Epithelial cell of proximal tubule (primary cell): ENCODE measurements at places on chromosomes 11 and 22.

DNA sequence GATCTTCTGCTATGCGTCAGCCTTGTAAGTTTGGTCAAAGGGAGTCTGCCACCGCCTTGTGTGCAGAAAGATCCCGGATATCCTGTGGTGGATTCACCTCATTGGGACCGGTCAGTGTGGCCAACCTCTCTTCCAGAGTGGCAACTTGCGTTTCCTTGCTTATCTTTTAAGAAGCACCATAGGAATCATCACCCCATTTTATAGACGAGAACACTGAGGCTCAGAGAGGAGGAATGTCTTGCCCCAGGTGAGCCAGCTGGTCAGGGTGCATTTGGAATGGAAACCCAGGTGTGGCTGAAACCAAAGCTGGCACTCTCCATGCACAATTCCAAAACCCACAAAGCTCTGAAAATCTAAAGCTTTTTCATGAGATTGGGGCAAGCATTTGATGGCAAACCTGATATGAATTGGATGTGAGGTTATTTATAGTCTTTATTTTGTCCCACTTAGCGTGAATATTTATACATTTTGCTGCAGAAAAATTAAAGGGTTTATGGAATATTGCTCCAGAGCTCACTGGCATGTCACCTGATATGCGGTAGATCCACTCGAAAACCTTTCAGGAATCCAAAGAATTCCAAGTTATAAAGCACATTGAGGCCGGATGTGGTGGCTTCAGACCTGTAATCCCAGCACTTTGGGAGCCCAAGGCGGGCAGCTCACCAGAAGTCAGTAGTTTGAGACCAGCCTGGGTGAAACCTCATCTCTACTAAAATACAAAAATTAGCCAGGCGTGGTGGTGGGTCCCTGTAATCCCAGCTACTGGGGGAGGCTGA, 12.1 kb upstream of the EIF3D start:
- DNase-seq = no peak

DNA sequence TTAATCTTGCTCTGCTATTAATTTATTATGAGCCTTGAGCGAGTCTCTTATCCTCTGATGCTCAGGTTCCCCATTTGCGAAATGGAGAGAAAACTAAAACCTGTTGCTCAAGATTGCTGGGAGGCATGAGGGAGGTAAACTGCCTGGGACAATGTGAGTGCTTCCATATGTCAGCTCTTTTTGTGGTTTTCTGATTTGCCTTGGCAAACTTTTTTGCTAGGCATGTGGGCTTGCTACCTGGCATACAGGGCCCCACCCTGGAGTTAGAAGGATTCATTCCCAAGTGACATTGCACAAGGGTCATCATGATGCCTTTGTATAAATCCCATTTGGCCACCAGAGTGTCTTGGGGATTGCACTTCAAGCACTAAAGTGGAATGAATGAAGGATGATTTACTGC, 22.4 kb downstream of the TSPAN18 start:
- DNase-seq = no peak

DNA sequence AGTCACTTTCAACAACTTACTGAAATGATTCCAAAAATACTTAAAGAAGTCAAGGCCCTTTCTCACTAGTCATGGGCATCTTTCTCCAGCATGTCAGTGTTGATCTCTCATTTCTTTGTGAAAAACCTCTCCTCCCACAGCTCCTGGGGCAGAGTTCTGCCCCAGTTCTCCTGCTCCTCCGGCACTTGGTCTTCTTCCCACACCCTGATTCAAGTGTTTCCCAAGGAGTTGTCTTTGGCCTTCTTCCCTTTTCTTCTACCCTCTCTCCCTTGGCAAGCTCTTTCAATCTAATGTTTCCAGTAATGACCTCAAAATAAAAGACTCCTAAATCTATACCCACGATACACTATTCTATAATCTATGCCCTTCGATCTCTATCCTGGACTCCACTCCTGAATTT, 42.1 kb upstream of the CCDC34 start:
- no peak for DNase-seq

- no peak for DNase-seq
These were observed 94.9 kb downstream of the APOL5 start for GRCh38 chr22:35812600-35812999.

DNA sequence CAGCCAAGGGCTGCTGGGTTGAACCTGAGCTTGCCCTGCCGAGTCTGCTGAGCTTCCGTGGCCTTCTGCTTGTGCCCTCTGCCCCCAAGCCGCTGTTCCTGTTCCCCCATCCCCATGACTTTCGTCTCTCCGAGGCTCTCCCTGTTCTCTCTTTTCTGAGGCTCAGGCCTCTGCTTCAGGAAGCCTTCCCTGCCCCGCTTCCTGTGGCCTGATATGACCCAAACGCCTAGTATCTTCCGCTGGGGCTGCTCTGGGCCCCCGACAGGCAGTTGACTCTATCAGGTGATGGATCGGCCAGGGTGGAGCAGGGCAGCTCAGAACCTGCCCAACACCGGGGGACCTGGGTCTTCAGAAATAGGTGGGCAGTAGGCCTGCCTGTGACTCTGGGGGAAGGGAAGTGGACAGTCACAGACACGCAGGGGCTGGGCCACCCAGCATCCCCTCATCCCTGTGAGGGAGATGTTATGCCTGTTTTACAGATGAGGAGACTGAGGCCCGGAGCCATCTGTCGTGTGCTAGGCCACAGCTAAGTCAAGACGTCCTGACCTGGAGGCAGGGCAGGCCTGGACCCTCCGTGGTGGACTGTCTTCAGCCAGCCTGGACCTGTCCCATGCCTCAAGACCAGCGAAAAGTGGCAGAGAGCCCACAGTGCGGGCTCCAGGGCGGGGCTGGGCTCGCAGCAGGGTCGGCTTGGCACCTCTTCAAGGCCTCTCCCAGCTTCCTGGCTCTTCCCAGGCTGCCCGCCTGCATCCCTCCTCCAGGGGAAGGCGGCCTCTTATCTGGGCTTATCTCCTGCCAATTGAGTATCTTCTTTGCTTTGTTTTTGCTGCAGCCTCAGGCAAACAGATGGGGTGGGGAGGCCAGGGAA, 16.2 kb downstream of the BAD start:
- no peak for DNase-seq

DNA sequence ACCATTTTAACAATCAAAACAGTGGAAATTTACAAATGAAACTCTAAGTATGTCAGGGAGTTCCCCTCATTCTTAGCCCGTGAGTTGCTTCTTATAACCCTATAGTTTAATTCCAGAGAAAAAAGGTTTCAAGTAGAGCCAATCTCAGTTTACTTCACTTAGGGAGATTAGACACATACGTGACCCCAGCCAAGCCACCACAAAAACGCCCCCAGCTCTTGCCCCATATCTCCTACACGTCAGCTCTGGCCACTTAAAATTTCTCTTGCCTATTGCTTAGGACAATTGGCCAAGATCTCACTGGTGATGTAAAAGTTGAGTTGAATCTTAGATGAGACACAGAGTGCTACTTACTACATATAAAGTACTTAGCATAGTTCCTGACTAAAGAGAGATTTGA, 166.4 kb downstream of the ETS1 start:
- DNase-seq = no peak

GRCh38 chr11:95968585-95968984, 44.7 kb upstream of the MTMR2 start:
- no peak for DNase-seq

- no peak for DNase-seq
These were observed 3.8 kb downstream of the YAP1 start for GRCh38 chr11:102114032-102114431.

- no peak for DNase-seq
These were observed 48.5 kb upstream of the MN1 start for GRCh38 chr22:27850000-27850521.

DNA sequence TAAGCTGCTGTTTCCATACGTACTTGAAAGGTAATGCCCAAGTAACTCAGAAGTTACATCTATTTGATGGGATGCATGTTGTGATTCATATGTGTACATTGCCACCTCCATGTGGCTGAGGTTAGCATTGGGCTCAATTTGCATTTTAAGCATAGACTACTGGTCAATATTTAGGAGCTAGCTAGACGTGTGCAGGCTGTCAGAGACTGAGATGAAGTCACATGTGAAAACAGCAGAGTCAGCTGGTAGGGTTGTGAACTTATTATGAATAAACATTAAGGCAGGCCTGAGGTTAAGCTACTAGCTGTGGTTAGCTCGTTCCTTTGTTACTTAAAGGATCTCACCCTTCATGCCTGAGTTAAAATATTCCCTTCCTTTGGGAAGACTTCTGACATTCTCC, 114.5 kb upstream of the MTNR1B start:
- no peak for DNase-seq

GRCh38 chr11:2814751-2815150, 70.8 kb downstream of the CDKN1C start:
- no peak for DNase-seq

- no peak for DNase-seq
These were observed 543.9 kb downstream of the OPCML start for GRCh38 chr11:132988411-132988810.

DNA sequence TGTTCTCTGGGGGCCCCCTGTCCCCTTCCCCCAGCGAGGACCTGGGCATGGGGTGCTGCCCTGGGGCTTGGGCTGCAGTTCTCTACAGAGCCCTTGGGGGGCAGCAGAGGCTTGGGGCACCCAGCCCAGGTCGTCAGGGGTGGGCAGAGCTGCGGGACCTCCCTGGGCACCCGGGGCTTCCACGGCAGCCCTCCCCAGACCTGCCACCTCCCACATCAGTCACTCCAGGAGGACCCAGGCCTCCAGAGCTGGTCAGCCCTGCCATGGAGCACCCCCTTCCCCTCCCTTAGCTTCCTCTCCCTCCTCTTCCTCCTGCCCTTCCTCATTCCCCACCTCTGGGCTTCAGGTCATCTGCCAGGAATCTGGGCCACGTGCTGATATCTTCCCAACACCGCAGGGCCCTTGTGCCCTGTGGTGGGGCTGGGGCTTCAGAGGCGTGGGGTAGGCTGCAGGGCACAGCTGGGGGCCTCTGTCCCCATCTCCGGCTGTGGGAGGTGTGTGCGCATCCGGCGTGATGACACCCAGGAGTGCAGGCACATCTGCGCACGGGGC, 5.8 kb downstream of the TSPAN4 start:
- no peak for DNase-seq

DNA sequence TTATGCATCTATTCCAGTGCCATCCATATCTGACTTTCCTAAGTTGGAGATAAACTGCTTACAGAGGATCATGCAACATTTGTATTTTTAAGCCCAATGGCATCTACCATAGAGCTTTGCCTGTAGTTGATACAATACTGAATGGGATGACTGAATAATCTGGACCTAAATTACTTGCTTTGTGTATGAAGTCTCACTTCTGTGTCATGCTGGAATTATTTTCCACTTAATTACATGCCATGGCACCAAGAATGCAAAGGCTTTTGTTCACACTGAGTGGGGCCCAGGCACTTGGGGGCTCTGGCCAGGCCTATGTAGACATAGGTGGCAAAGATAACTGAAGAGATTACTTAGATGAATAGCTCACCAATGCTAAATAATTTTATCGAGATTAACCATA, 51.6 kb downstream of the OPCML start:
- no peak for DNase-seq

GRCh38 chr22:45783021-45783420, 111.4 kb downstream of the ATXN10 start:
- no peak for DNase-seq

GRCh38 chr22:27100789-27101188, 443.4 kb downstream of the MIAT start:
- peak; percentile 18 for DNase-seq

- DNase-seq = no peak
These were observed 57.7 kb downstream of the SHANK2 start for GRCh38 chr11:71194710-71195109.

DNA sequence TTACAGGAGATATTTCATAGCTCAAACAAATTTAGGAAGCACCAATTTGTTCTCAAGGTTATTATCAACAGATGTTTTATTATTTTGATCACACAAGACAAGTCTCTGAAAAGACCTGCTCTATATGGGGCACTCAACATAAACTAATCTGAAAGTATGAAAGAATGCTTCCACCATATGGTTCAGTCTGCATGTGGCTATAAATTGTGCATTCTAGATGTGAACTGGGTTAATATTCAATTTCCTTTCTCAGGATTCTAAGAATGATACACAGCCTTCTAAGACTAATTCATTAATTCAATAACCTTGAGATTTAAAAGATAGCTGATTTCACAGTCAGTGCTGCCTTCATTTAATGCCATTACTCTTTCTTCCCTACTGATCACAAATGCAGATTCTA, 851.3 kb upstream of the CCDC90B start:
- no peak for DNase-seq

GRCh38 chr11:10494636-10495463, 39.8 kb downstream of the AMPD3 start:
- no peak for DNase-seq

- DNase-seq = no peak
These were observed 651.7 kb downstream of the NELL1 start for GRCh38 chr11:21321072-21321471.

DNA sequence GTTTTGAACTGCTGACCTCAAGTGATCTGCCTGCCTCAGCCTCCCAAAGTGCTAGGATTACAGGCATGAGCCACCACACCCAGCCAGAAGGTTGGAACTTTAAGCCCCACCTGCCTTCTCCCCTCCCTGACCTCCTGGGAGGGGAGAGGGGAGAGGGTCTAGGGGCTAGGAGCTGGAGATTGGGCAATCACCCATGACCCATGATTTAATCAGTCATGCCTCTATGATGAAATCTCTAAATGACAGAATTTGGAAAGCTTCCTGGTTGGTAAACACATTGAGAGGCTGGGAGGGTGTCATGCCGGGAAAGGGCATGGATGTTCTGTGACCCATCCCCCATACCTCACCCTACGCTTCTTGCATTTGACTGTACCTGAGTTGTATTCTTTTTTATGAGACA, 17.1 kb upstream of the TFIP11 start:
- no peak for DNase-seq

DNA sequence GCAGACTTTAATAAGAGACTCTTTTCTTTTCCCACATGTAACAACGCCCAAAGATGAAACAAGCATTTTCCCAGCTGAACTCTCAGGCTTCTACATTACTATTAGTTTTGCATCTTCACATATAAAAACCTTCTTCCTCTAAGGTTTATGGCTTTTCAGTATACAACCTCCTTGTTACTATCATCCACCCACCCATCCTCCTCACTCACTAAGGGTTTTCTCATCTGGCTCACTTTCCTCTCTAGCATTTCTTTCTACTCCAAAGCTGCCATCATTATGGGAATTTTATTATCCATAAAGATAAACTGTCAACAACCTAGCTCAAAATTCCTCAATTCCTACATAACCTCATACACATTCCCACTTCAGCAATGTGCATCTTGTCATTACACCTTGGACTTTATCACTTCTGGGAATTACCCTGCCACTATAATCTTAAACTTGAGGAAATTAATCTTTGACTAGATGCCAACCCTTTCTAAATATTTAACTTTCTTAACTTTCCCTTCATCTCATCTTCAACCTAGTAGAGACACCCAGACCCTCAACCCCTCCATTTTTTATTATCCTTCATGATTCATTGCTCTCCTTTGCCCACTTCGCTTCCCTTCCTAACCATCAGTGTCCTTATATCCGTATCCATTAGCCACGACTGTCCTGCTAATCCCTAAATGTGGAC, 30.9 kb downstream of the MTMR2 start:
- DNase-seq = no peak

DNA sequence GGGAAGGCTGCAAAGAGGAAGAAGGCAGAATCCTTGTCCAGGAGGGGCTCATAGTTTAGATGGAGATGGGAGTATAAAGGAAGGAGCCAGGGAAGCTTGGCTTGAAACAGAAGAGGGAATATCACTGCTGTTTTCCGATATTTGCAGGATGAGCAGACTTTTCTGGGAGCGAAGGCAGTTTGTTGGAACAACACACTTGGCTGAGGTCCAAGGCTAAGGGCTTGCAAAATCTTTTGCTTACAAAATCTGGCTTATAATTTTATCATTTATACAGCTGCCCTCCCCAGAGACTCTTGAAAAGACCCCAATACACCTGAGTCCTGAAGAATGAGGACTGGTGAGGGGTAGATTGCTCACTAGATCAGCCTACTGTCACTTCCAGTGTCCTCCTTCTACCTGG, 174.8 kb downstream of the NELL1 start:
- no peak for DNase-seq
